T-helper 2 cell treated with Interferon-gamma antibody and Interleukin-4, amounts not matched to agents 5 μg/mL and 100 μg/mL, for 36 hours (primary cell): ENCODE measurements at places on chromosomes 5 and 9.

GRCh38 chr5:165410476-165410875 is 1905.1 kb downstream of the MAT2B start:
- DNase-seq = no peak

GRCh38 chr9:21294904-21295538 is 10.1 kb downstream of the IFNA5 start:
- DNase-seq = no peak

- DNase-seq = no peak
Measured at GRCh38 chr5:90530736-90531487, 1.5 kb upstream of the LYSMD3 start.

DNA sequence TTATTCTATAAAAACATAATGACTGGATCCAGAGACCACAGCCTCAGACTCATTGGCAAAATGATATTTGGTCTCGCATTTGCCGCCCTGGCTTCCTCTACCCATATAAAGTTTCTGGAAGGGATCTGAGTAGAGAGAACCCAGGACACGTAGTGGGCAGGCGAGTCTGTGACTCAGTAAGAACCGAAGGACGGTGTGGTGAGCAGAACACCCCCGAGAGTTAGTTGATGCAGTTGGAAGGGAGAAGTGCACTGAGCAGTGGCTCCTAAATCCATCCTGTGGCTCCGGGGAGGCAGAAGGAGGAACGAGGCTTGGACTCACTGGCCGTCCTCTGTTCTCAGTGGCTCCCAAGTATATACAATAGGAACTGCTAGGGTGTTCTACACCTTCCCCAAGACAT is 11.5 kb downstream of the SPRY4 start:
- no peak for DNase-seq

DNA sequence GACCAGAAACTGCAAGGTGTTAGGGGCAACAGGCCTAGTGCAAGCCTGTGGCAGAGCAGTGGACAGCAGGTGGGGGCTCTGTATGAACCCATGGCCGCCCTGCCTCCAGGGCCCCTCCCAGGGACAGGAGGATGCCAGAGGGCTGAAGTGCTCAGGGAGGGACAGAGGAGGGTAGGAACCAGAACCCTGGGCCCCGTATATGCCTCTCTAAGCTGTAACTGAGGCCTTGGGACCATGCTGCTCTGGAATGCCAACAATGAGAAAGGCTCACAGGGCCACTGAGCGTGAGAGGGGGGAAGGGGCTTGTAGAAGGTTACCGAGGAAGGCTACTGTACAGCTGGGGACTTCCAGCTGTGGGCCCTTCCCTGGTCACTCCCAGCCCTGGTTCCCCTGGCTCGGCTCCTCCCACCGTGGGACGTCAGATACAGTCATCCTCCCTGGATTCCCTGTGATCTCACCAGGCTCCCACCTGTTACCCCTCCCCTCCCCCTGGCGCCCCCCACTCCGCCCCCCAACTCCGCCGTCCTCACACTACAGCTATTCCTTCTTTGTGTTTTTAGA is 21.1 kb downstream of the AQP7 start:
- DNase-seq = no peak

GRCh38 chr9:2362150-2362549 is 259.4 kb upstream of the VLDLR start:
- no peak for DNase-seq

DNA sequence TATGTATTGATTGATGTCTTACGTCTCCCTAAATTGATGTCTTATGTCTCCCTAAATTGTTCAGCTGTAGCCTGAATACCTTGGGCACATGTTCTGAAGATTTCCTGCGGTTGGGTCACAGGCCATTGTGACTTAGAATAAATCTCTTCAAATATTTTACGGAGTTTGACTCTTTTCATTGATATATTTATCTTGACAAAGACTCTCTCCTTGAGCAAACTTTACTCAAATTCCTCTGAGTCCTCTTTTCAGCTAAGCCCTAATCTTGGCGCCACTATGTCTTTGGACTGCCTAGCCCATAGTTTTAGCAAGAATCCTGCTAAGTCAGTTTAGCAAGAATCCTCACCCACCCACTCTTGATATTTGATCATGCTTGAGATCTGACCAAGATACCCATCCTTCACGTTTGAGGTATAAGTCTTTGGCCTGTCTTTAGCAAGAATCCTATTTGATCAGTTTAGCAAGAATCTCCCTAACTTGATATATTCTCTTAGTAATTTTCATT is 35.3 kb upstream of the FBXL17 start:
- no peak for DNase-seq

GRCh38 chr5:140785905-140786686 is at the start of gene PCDHA1:
Gene PCDHA1, plus strand, starts transcription at chr5:140786140.
- no peak for DNase-seq
